ENCODE measurements at places on chromosomes 6 and 20. TPM values are rescaled to one million over a fixed set of nuclear protein-coding genes. Genes with fewer than 3 reads are reported as not detected.

MYLK2 gene
- total RNA-seq, result 0.22 TPM

CAGE1 gene
- total RNA-seq, result not detected

KCNS1 gene
- not detected for total RNA-seq

TFAP2B gene
- total RNA-seq, result not detected

HCRTR2 gene
- total RNA-seq, result not detected

All from Karpas-422 (cell line).